ENCODE measurements at places on chromosomes 4 and X.

- DNase-seq: no peak
Measured at GRCh38 chr4:8351931-8352367, 82.4 kb downstream of the HTRA3 start.

DNA sequence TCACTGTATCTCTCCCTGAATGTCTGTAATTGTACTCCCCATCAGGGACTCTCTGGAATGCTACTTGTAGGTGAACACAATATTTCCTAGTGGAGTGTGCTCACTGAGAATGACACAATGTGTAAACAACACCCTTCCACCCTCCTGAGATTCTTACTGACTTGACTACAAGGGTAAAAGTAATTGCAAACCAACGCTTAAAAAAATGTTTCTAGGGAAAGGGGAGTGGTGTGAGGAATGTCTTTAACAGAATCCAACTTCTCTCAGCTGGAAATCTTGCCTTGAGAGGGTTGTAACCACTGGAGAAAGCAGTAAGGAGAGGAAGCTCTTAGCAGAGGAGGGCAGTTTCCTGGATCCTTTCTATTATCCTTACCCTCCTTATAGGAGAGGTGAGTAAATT, 5.1 kb upstream of the RAPGEF2 start:
- DNase-seq: no peak

DNA sequence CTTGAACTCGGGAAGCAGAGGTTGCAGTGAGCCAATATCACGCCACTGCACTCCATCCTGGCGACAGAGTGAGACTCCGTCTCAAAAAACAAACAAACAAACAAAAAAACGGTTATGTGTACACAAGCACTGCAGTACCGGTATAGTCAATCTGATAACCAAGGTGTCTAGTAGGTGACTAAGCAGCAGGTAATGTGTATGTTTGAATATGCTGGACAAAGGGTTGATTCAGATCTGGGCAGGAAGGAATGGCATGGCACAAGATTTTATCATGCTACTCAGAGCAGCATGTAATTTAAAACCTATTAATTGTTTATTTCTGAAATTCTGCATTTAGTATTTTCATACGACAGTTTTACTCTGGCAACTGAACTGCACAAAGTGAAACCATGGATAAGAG, 41.7 kb downstream of the MAGEC1 start:
- DNase-seq: no peak

DNA sequence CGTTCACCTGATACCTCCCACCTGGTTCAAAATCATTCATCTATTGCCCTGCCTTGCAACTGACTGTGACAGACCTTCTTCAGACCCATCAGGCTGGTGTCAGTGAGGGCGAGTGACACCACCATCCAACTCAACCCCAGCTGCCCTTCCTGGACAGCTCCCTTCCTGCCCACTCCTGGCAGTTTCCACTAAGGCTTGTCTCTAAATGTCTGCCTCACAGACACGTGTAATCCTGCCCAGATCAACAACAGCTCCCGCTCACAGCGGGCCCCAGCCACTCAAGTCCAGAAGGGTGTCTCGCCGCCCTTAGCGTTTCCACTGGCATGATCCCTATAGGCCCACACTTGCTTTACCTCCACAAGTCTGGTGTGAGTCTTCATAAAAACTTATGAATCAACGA, 28.9 kb downstream of the ACSL1 start:
- DNase-seq: no peak

GRCh38 chr4:14084598-14084997, 457.1 kb upstream of the BOD1L1 start:
- no peak for DNase-seq

DNA sequence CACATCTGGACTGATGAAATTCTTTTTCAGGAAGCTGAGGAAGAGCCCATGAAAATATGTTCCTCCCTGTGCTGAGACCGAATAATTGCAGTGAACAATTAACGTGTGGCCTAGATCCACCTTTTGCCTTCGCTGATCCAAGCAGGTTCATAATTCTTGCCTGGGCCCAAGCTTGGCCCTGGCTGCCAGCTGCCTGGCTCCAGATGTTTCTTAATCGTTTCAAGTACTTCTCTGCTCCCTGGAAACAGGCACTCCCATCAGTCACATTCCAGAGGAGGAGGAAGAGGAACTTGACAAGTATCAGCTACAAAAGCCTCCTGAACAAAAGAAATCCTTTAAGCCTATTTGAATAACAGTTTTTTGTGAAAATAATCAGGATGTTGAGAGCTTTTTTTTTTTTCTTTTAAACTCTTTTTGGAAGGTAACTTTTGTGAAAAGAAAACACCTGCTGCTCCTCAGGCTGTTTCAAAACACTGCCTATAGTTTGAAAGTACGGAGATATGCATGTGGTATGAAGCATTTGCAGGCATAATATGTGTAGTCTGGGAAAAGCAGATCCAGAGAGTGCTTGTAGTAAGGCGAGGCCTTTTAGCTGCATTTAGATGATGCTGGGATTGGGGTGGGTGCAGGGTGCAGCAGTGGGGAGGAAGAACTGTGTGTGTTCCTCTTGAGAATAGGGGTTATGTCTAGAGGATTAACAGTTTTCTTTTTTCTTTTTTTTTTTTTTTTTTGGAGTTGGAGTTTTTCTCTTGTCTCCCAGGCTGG, 154.4 kb downstream of the PTTG2 start:
- DNase-seq: no peak
